ENCODE measurements at places on chromosomes 16 and 17.

DNA sequence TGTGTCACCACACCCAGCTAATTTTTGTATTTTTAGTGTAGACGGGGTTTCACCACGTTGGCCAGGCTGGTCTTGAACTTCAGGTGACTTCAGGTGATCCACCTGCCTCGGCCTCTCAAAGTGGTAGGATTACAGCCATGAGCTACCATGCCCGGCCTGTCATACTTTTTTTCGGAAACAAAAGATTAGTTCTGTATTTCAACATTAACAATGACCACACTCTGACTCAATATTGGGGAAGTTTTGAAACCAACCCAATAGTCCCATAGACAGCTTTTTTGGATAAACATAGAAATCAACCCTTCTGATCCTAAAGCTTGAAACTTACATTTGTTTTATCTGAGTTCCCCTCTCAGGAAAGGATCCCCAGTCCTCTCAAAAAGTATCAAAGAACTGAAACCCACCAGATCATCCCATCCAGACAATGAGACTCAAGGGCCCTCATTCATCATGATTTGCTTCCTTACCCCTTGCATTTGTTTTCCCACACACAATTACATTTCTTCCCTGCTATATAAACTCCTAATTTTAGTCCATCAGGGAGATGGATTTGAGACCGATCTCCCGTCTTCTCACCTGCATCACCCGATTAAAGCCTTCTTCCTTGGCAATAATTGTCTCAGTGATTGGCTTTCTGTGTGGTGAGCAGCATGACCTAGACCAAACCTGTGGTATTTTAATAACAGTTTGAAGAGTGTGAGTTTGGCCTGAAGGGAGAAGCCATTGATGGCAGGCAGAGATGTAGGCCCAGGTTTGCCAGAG is 7.2 kb upstream of the AGRP start:
- DNase-seq: no peak

GRCh38 chr17:75102385-75102821 is 7.4 kb upstream of the ARMC7 start:
- no peak for DNase-seq

DNA sequence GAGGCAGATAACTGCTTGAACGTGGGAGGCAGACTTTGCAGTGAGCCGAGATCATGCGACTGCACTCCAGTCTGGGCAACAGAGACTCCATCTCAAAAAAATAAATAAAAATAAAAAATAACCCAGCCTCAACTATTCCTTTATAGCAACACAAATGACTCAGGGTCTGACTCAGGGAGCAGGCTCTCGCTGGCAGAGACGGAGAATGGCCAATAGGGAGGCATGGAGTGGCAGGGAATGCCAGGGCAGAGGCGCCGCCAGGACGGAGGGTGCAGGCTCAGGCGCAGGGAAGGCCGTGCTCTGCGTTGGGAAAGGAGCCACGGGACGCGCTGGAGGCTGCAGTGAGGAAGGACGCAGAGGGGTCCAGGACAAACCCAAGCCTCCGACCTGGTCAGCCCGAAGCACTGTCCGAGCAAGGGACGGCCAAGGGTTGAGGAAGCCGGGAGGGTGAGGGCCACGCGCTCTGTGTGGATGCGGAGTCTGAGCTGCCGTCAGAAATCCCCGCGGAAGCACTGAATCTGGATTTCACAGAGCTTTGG is 40.3 kb downstream of the PKD1 start:
- DNase-seq: no peak

DNA sequence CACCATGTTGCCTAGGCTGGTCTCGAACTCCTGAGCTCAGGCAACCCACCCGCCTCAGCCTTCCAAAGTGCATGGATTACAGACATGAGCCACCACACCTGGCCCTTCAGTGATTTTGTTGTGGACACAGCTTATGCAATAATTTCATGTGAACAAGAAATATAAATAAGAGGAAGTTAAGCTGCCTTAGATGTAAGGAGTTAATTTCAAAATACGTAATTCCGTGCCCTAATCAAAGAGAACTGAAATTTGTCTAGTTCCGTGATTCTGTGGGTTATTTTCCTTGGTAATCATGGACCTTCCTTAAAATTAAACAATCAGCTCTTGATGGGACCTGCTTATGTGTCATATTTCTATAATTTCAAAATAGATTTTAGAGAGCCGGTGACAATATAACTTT is 11.9 kb downstream of the TVP23A start:
- no peak for DNase-seq

DNA sequence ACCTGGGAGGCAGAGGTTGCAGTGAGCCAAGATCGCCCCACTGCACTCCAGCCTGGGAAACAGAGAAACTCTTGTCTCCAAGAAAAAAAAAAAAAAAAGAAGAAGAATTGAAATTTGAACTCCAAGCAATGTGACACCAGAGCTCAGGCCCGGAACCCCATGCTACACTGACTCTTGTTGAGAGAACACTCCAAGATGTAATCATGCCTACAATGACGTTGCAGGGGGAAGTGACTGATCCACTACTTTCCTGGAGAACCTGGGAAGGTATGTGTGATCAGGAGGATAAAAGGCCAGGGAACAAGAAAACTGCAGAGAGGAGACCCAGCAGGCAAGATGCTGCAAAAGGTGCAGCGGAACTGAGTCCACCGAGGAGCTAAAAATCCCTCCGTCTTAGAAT is 57.9 kb downstream of the ADCY9 start:
- DNase-seq: no peak

- no peak for DNase-seq
Measured at GRCh38 chr17:51685287-51685909, 425.1 kb downstream of the UTP18 start.

DNA sequence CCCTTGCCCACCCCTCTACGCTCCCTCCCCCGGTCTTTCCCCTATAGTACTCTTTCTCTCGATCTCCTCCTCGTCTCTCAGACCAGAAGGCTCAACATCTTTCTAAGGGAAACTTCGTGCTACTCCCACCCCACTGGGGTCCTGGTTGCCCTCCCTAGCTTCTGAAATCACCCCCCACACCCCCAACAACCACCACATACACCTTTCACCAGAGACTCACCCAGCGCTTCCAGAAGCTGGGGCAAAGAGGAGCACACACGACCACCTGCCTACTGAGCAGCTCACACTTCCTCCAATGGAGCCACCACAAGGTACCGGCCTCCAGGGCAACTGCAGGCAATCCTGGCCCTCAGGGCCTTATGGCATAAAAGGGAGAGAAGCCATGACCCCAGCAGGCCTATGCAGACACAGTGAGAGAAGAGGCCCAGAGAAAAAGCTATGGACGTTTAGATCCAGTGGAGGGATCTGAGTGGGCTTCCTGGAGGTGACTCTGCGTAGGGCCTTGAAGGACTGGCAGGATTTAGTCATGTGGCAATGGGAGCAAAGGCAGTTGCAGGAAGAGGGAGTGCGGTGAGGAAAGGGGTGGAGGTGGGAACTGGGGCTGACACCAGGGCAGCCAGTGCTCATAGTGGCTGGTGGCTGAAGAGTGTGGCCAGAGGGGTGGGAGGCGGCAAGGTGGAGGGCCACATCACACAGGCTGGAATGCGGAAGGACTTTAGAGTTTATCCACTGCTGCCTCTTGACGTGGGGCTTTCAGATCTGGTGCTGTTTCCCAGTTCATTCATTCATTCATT is 12.1 kb upstream of the TMEM92 start:
- DNase-seq: no peak

GRCh38 chr16:82263521-82264143 is 93.6 kb upstream of the MPHOSPH6 start:
- DNase-seq: peak; percentile 65

DNA sequence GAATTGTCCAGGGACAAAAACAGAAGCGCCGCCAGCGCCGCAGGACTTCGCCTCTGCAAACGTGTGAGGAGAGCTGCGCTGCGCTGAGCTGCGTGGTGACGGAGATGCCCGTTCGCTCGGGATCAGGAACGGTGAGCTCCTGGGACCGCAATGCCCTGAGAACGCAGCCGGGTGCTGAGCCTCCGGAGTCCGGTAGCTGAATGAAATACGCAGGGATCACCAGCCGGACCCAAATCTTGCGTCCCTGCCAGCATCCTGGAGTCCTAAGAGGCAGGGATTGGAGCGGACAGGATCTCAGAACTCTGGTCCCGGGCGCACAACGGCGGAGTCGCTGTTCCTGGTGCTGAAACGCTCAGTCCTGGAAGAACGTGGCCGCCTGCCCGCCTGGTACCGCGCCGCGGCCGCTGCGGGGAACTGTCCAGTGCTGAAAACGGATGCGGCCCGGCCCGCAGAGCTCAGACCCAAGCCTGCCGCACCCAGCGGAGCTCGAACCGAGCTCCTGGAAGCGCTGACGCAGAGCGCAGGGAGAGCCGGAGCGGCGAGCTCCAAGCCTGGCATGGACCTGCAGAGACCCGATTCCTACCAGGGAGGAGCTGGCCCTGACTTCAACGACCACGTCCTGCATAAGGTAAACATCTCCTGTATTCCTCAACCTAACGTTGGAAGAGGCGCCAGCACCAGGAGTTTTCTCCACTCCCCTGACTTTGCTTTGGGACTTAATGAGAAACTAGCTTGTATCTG is 41.5 kb downstream of the CD300LF start:
- DNase-seq: no peak

DNA sequence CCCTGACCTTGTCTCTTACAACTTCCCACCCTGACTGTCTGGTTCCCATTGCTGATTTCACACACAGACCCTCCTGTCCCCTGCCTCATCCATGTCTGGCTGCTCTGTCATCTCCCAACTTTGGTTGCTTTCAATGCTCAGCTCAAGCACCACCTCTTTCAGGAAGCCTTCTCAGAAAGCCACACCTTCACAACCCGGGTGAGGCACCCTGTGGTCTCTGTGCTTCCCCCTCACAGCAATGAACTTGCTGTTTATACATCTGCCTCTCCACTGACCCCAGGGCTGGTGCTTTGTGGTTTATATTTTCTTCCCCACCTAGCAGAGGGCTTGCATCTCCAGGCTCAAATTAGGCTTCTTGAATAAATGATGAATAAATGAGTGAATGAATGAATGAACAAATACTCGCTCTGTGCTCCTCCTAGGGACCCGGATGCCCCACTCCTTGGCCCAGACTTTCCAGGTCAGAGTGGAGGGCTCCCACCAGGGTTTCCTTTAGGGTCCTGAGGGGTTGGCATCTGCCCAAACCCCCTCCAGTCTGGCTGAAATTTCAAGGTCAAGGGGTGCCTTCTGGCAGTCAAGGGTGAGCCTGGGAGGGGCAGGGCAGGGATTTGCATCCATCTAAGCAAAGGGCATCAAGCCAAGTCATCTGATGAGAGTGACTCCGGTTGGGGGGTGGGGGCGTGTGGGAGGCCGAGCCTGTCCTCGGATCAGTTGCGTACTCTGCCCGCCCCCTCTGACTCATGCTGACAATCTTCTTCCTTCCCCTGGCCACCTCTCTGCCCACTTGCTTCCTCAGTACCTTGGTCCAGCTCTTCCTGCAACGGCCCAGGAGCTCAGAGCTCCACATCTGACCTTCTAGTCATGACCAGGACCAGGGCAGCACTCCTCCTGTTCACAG is at the start of gene ITGAX:
Gene ITGAX (plus strand): TSS at position 783 of the 898 bp plus-strand sequence. CDS start 79 bp downstream, at position 862.
- no peak for DNase-seq
